ENCODE measurements at places on chromosomes 12 and 14. TPM values are rescaled to one million over a fixed set of nuclear protein-coding genes. Genes with fewer than 3 reads are reported as not detected.

DNA sequence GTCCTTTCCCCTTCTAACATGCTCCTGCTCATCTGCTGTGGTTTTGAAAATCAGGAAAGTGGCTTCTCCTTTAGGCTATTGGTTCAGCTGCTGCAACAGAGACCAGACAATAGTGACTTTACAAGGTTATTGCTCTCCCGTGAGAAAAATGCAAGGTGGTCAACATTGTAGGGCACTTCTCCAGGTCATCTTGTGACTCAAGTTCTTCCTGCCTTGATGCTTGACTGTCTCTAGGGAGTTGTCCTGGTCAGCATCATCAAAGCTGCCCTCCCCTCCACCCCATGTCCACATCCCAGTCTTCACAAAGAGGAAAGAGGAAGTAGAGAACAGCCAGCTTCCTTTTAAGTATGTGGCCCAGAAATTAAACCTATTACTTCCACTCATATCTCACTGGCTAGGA is 3.9 kb upstream of the TMEM63C start:
- H3K36me3 ChIP-seq: no peaks in the 10 kb centered on the region
- no peak for DNase-seq
- no peak overlapping the region for H3K4me3 ChIP-seq
- no peaks in the 10 kb centered on the region for H3K4me1 ChIP-seq

DNA sequence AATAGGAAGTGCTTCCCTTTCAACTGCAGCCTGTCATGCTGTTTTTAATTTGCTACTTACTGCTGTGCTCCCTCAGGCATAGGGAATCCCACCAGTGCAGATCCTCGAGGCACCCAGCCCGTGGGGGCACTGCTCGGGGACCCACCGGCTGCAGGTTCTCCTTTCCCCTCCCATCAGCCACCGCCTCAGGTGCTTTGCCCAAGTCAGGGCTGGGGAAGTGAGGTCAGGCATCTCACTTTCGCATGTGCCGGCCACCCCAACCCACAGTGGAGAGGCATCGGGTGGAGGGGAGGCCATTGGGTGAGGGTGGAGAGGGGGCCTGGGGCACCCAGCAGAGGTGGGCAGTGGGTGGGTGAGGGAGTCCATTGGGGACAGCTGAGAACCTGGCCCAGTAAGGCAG is 41.9 kb upstream of the MAX start:
- H3K27ac ChIP-seq: no peak overlapping the region
- H3K27me3 ChIP-seq: peaks cover 14% of the 10 kb centered on the region
- H3K36me3 ChIP-seq: no peaks in the 10 kb centered on the region
- no peak overlapping the region for H3K4me3 ChIP-seq
- no peak for DNase-seq
- H3K4me1 ChIP-seq: no peaks in the 10 kb centered on the region

- H3K27me3 ChIP-seq: no peaks in the 10 kb centered on the region
- peak overlapping the region; percentile 81 for H3K27ac ChIP-seq
- no peaks in the 10 kb centered on the region for H3K36me3 ChIP-seq
- DNase-seq: no peak
These were observed 16.5 kb downstream of the SCNN1A start for GRCh38 chr12:6358881-6359280.

DNA sequence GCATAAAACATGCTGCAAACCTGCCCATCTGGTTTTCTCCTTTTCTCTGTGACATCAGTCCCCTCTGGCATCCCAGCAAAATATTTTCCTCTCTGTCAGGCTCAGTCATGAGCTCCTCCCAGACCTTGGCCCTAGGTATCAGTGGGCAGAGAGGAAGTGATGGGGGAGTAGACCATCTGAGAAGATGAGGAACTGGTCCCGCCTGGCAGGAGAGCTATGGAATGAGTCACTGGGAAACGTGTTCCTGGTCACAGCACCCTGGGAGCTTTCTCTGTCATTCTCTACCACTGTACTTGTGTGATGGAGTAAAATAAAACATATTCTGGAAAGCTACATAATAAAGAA is 5.0 kb upstream of the SRSF9 start:
- H3K4me1 ChIP-seq: peaks cover 7% of the 10 kb centered on the region
- H3K36me3 ChIP-seq: no peaks in the 10 kb centered on the region
- H3K27ac ChIP-seq: no peak overlapping the region

DNA sequence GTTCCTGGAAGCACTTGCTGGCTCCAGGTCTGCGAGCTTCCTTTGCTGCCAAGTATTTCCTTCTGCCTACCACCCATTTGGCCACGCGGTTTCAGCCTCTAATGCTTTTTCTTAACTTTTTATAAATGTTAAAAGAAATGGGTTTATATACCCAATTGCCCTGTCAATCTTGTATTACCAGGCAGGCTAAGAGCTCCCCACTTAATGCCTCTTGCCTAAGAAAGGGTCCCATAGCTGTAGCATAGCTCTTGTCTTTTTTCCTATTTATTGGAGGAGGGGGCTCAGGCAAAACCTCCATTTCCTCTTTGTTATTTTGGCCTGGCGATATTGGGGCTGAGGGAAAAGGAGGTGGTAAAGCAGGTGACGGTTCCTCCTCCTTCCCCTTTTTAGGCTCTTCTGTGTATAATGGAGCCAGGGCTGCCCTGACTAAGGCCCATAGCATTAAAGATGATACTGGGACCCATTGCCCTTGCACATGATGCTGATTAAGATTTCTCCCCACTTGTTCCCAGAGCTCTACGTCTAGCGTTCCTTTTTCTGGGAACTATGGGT is 21.6 kb upstream of the BLTP3B start:
- DNase-seq: no peak
- no peaks in the 10 kb centered on the region for H3K36me3 ChIP-seq
- H3K4me3 ChIP-seq: peak overlapping the region; percentile 27
- no peaks in the 10 kb centered on the region for H3K27me3 ChIP-seq
- peaks cover 7% of the 10 kb centered on the region for H3K4me1 ChIP-seq

DNA sequence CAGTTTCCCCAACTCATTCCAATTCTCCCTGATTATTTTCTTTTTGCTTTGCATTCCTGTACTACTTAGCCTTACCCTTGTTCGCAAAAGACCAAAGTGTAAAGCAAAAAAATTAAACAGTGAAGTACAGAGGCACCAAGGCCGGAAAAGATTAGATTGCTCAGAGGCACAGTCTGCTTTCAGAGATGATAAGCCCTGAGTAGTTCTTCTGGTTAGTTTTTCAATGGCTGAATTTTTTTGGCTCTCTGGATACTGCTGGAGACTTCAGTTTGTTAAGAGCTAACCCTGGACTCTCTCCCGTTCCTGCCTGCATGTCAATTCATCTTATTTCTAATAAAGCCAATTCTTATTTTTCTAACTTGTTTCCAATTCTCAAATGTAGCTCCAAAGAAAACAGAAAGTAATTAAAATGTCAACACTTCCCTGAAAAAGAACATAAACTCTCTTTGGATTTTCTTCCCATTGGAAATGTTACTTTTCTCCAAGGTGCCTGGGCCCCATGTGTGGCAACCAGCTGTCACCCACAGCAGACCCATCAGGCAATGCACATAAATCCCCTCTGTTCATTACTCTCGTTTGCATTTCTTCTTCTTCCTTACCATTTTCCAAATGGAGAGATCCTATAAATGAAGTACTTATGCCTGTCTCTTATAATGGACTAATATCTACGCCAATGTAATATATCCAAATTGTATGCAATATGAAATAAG is 142.8 kb downstream of the BTG1 start:
- DNase-seq: no peak
- H3K27me3 ChIP-seq: no peaks in the 10 kb centered on the region
- H3K4me1 ChIP-seq: no peaks in the 10 kb centered on the region
- no peak overlapping the region for H3K4me3 ChIP-seq

- no peaks in the 10 kb centered on the region for H3K36me3 ChIP-seq
- peaks cover 17% of the 10 kb centered on the region for H3K27me3 ChIP-seq
- H3K4me3 ChIP-seq: no peak overlapping the region
- no peaks in the 10 kb centered on the region for H3K4me1 ChIP-seq
- no peak for DNase-seq
These were observed 92.6 kb upstream of the SFSWAP start for GRCh38 chr12:131618303-131618658.

- DNase-seq: no peak
- H3K4me1 ChIP-seq: peaks cover 1% of the 10 kb centered on the region
- no peak overlapping the region for H3K4me3 ChIP-seq
- H3K27me3 ChIP-seq: peaks cover 44% of the 10 kb centered on the region
These were observed 4.4 kb upstream of the SHMT2 start for GRCh38 chr12:57224973-57225679.

DNA sequence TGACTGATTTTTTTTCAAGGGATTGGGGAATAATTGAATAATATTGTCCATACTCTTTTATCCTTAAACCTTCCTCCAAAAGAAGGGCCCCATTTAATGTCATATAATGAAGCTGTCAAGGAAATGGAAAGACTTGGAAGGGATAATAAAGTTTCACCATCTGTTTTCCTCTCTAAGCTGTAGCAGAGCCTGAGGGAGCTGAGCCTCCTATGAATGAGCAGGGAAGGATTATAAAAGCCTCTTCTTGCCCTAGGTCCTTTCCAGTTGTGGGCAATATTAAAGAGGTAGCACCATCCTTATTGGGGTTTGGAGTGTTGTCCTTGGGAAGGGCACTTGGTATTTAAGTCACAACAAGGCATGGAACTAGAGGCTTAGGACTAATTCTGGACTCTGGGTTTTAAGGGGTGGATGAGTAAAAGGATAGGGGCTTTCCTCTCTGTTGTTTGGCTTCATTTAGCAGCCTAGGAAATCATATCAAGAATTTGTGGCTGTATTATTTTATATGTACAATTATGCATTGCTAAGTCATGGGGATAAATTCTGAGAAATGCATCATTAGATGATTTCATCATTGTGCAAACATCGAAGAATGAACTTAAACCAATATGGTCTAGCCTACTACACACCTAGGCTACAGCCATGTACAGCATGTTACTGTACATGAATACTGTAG is 408.5 kb upstream of the DCN start:
- H3K4me1 ChIP-seq: peaks cover 3% of the 10 kb centered on the region
- no peaks in the 10 kb centered on the region for H3K36me3 ChIP-seq
- H3K27ac ChIP-seq: no peak overlapping the region
- DNase-seq: no peak
- no peaks in the 10 kb centered on the region for H3K27me3 ChIP-seq

- H3K4me1 ChIP-seq: peaks cover 8% of the 10 kb centered on the region
- no peak for DNase-seq
- no peaks in the 10 kb centered on the region for H3K36me3 ChIP-seq
- H3K27ac ChIP-seq: no peak overlapping the region
- H3K27me3 ChIP-seq: no peaks in the 10 kb centered on the region
These were observed 4.3 kb downstream of the P2RX4 start for GRCh38 chr12:121214166-121214777.

DNA sequence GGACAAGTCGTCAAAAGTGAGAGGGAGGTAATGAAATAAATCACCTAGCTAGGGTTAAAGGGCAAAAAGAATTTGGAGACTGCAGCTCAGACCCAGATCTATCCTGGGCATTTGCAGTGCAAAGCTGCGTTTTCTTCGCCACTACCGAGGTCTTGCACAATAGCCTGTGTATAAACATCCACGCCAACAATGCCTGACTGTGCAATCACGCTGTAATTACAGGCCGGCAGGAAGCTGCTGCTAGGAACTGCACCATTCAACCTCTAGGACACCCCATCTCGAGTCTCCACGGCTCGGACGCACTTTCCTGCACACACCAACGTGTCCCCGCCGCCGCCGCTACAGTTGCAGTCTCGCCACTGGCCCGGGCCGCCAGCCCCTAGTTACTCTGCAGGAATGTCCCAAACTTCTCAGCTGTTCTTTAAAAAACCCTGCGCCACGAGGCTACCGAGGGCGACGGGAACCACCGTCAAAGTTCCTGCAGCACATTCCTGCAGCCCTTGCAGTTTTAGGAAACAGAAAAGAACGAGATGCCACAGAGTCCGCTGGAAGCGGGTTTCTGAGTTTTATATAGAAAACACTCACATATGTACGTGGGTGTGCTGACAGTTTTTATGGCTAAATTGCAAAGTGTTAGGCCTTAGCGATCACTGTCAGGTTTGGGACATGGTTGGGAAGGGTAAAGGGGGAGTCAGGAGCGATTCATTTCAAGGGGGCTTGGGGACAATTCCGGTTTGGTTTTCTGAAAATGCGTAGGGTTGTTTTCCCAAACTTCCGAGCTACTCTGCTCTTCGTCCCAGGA is 65.6 kb upstream of the PTGR2 start:
- H3K4me3 ChIP-seq: peak overlapping the region; percentile 84
- no peaks in the 10 kb centered on the region for H3K36me3 ChIP-seq
- H3K27me3 ChIP-seq: no peaks in the 10 kb centered on the region

- no peaks in the 10 kb centered on the region for H3K27me3 ChIP-seq
- H3K4me3 ChIP-seq: no peak overlapping the region
- no peak overlapping the region for H3K27ac ChIP-seq
These were observed 23.4 kb upstream of the EID3 start for GRCh38 chr12:104280111-104280510.

DNA sequence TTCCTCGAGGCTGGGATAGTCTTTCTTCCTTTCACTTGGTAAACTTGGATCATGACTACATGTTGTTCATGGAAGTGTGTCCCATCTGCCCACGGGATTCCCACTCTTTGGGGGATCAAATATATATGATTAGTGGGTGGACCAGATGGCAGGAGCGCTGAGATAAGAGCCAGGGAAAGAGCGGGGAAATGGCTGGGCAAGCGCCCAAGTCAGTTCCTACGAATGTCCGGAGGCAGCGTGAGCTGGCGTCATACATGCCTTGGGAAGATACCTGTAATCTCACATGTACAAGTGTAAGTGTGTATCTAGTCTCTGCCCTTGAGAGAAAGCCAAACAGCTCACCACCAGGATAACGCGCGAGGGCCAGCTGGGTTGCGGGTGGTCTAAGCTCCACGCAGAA is 62.3 kb downstream of the FZD10 start:
- no peaks in the 10 kb centered on the region for H3K4me1 ChIP-seq
- H3K4me3 ChIP-seq: no peak overlapping the region
- H3K36me3 ChIP-seq: no peaks in the 10 kb centered on the region
- no peak overlapping the region for H3K27ac ChIP-seq

DNA sequence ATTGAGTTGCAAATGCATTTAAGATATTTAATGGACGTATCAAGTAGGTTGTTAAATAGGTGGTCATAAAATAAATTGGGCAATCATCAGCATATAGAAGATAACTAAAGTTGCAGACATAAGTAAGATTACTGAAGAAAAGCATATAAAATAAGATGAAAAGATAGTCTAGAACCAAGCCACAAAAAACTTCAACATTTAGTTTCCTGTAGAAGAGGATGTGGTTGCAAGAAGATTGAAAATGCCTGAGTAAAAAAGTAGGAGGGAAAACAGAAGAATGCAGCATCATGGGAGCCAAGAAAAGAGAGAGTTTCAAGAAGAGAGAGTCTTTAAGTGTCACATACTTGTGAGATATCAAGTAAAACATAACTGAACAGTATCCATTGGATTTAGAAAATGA is 17.6 kb upstream of the SLC16A7 start:
- H3K4me3 ChIP-seq: no peak overlapping the region
- H3K36me3 ChIP-seq: no peaks in the 10 kb centered on the region
- H3K27ac ChIP-seq: no peak overlapping the region
- no peaks in the 10 kb centered on the region for H3K27me3 ChIP-seq
- no peak for DNase-seq

The KRT6B gene
- not detected for total RNA-seq

The GDF3 gene
- total RNA-seq: not detected

The WASHC4 gene
- total RNA-seq: 37.8 TPM

The GLIPR1L1 gene
- not detected for total RNA-seq

Data from gastrocnemius medialis (tissue), 4 donors.